ENCODE measurements at places on chromosomes 13 and 19.
A peak's percentile ranks its signal among the peaks of the same experiment; 100 is the strongest.

DNA sequence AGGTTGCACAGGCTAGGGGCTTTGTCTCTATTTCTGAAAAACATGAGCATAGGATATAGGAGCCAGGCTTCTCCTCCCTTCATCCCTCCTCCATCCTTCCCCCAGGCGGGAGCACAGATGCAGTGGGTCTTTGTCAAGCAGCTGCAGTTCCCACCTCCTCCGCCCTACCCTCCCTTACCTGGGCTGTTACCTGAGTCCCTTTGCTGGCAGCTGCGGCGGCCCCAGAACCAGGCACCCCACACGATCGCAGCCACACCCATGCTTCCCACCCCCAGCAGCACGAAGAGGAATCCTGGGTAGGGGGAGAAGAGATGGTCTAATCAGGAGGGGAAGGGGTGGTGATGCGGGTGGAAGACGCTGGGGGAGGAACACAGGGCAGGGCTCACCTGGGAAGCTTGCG lies 7.8 kb downstream of the TMIGD2 start:
- no peak for DNase-seq

GRCh38 chr13:98447881-98448641 lies 128.8 kb downstream of the STK24 start:
- peak; percentile 38 for DNase-seq

- DNase-seq, result no peak
Measured at GRCh38 chr13:102610296-102610895, 13.6 kb downstream of the TPP2 start.

DNA sequence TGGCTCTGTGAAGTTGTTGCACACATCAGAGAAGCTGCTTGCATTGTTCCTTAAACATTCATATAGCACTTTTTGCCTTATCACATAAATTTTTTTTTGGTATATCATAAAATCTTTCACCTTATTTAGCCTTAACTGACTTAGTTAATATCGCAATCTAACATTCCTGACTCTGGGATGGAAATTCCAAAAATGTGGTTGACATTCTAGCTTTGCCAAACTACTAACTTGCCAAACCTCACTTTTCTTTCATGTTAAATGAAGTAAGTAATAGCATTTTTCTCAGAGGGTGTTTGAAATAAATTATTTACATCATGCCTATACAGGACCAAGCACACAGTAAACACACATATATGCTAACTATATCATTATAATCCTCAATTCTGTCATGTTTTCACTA lies 736.9 kb upstream of the PCDH9 start:
- DNase-seq, result no peak

- DNase-seq, result no peak
Measured at GRCh38 chr13:106695139-106695538, 127.2 kb upstream of the ARGLU1 start.

DNA sequence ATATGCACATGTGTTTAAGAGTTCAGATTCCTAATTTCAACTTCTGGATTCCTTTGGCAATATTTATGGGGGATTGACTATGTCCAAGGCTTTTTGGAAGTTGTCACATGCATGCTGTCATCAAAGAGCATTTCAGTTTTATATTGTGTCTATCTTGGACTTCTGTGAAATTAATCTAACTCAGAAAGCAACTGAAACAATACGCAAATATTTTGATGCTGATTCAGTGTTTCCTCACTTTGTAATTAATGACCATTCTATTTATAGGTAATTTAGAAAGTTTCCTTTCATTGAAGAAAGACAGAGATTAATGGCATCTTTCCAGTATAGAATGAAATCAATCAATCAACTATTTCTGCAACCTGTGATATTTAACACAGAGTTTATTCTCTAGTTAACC lies 550.1 kb downstream of the PCDH9 start:
- DNase-seq, result no peak

GRCh38 chr13:43057653-43058317 lies 34.4 kb downstream of the DNAJC15 start:
- DNase-seq, result no peak

DNA sequence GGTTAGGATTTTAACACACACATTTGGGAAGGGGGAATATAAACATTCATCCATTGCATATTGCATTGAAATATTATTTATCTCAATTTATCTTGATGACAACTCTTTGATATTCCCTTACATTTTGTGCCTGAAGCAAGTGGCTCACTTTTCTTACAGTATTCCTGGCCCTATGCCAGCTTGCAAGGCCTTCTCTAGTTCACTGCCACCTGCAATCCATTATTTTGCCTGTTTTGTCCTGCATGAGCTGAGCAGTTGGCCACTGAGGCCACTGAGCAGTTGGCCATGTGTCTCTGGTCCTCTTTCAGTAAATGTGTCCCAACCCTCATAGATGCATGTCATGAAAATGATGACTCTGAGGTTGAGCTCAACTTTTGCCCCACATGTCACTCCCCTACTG lies 49.8 kb downstream of the CBY2 start:
- no peak for DNase-seq

- DNase-seq, result no peak
Measured at GRCh38 chr19:39264306-39265290, 3.6 kb upstream of the IFNL2 start.

DNA sequence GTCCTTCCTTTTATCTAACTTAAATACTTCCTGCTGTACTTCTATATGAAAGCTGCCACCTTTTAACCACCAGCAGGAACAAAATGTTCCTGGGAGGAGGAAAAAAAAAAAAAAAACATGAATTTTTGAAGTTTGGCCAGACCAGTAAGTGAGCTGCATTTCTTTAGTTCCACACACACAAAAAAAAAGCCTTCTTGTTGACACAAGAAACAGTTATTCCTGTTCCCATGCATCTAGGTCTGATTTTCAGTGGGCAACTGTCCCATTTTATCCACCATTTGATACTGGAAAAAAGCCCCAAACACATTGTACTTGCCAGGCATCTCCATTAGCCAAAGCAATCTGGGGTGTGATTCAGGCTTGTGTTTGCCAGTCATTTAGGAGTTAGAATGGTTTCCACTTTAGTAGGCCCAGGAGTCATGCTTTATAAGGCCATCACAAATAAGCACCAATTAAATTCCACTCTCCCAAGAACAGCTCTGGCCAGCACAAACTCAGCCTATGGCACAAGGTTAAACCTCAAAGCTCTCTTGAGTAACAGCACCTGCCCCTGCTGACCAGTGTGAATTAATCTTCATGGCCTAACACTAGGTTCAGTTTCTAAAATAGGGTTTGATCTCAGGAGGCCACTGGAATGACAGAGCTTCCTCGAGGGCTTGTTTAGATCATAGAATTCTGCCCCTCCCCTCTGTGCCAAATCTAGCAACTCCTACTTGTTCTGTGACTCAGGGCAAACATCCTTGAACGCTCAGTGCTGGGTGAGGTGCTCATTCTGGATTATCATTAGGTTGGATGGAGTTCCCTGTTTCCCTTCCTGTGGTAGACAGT lies 67.1 kb downstream of the NUFIP1 start:
- peak; percentile 59 for DNase-seq

- peak; percentile 18 for DNase-seq
Measured at GRCh38 chr13:30431269-30431940, 9.1 kb downstream of the UBE2L5 start.

DNA sequence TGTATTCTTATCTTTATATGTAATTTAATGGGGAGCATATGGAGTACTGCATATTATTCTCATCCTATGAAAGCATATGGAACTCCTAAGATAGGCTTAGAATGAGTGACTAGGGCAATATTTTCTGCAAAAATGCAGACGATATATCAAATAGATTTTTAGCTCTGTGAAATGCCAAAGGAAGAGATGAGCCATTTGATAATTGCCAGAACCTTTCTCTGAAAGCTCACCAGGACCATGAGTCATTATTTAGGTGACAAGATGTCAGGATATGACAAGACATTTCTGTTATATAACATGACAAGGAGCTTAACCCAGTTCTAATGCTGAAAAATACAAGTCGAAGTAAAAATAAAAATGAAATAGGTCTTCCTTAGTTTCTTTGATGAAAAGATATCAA lies 145.0 kb downstream of the SLITRK6 start:
- no peak for DNase-seq

DNA sequence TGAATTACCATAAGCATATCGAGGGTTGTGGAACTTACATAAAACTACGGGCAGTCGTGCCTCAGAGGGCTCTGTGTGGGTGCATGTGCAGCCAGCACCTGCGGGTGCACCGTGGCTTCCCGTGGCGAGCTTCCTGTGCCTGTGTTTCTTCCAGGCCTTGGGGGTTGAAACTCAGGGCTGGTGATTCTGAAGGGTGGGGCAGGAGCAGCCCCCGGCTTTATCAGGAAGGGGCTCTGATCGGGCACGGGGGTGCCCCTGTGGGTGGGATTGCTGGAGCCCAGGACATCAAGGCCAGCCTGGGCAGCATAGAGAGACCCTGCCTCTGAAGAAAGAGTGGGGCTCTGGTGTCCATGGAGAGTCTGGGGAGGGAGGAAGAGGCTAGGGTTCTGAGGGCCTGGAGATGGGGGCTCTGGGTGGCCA lies 11.1 kb downstream of the ATP4B start:
- no peak for DNase-seq

GRCh38 chr19:34985249-34986022 lies 14.7 kb upstream of the GRAMD1A start:
- no peak for DNase-seq

GRCh38 chr13:33261387-33262061 lies 24.0 kb downstream of the STARD13 start:
- no peak for DNase-seq

DNA sequence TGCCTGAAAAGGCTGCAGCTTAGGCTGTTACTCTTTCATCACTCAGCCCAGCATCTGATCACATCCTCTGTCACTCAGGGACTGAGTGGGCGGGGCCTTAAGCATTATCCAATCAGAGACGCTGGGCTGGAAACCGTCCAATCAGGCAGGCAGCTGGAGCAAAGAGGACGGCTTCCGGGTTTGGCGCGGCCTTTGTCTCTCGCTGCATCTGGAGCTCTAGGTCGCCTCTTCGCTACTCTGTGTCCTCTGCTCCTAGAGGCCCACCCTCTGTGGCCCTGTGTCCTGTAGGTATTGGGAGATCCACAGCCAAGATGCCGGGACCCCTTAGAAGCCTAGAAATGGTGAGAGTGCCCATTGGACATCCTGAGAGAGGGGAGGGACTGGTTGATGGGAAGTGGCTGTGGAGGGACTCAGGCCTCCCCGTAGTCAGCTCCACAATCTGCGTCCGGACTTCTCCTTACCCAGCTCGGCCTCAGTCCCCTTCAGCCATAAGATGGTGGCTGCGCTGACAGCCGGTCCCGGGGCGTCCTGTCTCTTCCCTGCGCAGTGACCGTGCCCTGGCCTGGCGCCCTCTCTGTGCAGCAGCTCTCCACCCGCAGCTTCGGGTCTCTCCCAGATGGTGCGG lies at the start of gene ZNF486:
Gene ZNF486, plus strand, starts transcription at position 195 of the 625 bp plus-strand sequence. Its CDS starts 117 bp downstream, at position 312.
- no peak for DNase-seq

DNA sequence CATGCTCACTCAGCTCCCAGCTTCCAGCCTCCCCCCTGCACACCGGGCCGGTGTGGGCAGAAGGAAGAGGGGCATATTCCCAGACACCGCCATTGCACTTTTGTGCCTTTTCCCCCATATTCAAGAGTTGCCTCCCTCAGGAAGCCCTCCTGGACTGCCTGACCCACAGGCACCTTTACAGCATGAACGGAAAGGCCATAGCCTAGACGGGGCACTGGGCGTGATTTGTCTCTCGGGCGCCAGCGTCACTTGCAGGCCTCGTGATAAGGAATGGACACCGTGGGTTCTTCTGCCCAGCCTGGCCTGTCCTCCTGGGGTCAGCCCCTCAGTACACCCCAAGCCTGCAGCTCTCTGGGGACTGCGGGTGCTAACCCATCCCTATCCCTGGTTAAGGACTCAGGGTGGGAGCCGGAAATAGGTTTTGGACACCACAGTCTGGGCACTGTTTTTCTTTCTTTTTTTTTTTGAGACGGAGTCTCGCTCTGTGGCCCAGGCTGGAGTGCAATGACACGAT lies 933 bp upstream of the UQCR11 start:
- no peak for DNase-seq

DNA sequence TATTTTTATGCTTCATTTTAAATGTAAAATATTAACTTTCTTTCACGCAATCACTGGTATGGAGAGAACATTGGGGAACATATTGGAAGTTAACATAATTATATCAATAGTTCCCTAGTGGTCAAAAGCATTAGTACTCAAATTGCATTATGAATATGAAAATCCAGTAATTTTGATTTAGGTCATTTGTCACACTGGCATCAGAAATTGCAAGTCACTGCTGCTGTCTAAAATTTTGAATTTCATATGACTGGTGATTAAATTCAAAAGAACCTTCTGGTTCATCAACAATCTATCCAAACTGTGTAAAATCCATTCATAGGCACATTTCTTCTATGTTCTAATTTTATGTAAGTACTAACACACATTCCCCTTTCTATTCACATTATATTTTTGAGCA lies 2235.7 kb upstream of the PCDH20 start:
- DNase-seq, result no peak

DNA sequence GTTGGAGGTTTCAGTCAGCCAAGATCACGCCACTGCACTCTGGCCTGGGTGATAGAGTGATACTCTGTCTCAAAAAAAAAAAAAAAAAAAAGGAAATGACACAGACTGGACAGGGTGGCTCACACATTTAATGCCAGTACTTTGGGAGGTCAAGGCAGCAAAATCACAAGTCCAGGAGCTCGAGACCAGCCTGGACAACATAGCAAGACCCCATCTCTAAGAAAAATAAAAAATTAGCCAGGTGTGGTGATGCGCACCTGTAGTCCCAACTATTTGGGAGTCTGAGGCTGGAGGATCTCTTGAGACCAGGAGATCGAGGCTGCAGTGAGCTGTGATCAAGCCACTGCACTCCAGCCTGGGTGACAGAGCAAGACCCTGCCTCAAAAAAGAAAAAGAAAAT lies 22.6 kb upstream of the NAPA start:
- no peak for DNase-seq

DNA sequence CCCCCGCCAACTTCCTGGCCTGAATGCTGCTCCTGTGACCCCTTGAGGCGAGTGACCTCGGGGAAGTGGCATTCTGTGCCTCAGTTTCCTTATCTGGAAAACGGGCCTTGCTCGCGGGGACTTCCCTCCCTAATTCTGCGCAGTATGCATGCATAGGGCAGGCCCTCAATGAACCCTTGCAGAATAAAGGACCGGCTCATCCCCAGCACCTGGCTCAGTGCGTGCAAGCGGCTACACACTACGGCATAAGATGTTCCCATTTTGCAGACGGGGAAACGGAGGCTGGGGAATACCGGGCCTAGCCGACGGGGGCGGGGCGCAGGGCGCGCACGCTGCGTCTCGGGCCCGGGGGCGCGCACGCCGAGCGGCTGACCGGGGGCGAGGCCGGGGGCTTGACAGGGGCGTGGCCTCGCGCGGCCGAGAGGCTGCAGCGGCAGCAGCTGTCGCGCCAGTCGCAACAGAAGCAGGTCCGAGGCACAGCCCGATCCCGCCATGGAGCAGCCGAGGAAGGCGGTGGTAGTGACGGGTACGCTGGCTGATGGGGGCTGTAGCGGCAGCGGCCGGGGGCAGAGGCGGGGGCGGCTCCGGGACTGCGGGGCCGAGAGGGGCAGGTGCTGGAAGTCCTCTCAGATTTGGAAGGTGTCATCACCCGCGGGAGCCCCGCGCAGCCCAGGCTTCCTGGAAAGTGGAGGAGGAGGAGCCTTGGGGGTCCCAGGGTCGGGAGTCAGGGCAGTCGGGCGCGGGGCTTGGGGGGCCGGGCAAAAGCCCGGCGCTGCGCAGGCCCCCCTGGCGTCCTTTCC lies at the start of gene PGPEP1:
Gene PGPEP1, plus strand, starts transcription at position 409 of the 800 bp plus-strand sequence. Its CDS starts 84 bp downstream, at position 493.
- peak; percentile 38 for DNase-seq

Measured in A549 (cell line).